ENCODE measurements at places on chromosomes 13 and 19. TPM values are rescaled to one million over a fixed set of nuclear protein-coding genes. Genes with fewer than 3 reads are reported as not detected.

GRCh38 chr13:66482836-66483235, 747.3 kb downstream of the PCDH9 start:
- no peak for DNase-seq

The IL12RB1 gene
- 2.3 TPM for total RNA-seq

The SMAD9 gene
- total RNA-seq = 9.0 TPM

DNA sequence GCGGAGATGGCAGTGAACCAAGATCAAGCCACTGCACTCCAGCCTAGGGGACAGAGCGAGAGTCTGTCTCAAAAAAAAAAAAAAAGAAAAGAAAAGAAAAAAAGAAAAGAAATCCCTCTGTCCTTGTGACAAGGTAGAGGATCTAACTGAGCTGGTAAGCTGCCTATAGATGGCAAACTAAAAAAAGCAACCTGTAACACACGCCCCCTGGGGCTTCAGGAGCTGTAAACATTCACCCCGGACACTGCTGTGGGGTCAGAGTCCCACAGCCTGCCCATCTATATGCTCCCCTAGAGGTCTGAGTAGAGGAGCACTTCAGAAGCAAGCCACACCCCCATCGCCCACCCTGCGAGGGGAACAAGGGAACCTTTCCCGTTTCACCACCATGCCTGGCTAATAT, 4.3 kb upstream of the PGPEP1 start:
- DNase-seq = no peak

DNA sequence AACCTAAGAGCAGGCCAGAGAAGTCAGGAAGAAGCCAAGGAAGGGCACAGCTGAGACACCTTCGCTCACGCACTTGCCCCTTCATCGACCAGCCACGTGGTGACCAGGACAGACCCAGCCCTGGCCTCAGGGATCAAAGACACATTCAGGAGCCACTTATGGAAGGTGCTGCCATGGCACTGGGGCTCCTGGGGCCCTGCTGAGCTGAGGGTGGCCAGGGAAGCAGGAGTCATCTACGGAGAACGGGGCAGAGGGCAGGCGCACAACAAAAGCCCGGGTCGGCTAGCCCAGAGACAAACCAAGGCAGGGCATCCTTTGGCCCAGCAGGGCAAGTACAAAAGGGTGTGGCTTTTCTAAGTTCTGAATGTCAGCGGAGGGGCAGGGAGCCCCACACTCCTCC, 2.3 kb downstream of the PLPP2 start:
- DNase-seq = peak; percentile 87

The EEF1AKMT1 gene
- total RNA-seq = 9.0 TPM

The SYCN gene
- not detected for total RNA-seq
